ENCODE measurements at places on chromosomes 6 and 20. TPM values are rescaled to one million over a fixed set of nuclear protein-coding genes. Genes with fewer than 3 reads are reported as not detected.

- no peak overlapping the region for H3K27ac ChIP-seq
- H3K4me1 ChIP-seq = no peaks in the 10 kb centered on the region
- H3K27me3 ChIP-seq = no peaks in the 10 kb centered on the region
- no peak overlapping the region for H3K4me3 ChIP-seq
These were observed 48.7 kb upstream of the RSPO3 start for GRCh38 chr6:127069659-127070279.

DNA sequence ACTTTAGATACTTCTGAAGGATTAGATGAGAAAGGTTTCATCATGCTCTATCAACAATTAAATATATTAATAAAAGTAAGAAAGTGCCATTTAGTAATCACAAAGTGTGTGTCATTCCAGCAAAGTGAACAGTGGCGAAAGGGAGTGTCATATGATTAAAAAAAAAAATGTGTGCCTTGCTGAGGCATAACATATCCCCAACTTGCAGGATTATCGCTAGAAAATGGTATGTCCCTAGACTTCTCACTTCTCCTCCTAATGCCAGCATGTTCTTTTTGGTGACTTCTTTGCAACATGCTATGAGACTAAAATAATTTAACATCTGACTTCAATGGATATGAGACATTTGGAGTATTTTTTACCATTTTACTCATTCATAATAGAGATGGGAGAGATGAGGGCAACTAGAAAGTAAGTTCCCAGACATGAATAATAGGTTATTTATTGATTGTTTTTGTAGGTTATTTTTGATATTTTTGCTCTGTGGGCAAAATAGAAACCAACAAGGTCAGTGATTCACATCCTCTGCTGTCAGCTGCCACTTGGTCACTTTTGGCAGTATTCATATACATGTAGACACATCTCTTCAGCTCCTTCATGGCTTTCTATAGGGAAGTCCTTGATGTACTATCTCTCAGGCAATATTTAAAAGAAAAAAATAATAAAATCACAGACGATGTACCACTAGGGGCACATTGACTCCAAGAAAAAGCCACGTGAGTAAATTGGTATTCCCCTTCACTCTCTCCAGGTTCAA, 370.1 kb downstream of the BMP2 start:
- no peak overlapping the region for H3K4me3 ChIP-seq
- no peak for DNase-seq
- H3K27ac ChIP-seq = no peak overlapping the region

Gene TSPO2
- not detected for total RNA-seq

GRCh38 chr6:15341311-15342001, 95.6 kb downstream of the JARID2 start:
- H3K36me3 ChIP-seq = no peaks in the 10 kb centered on the region
- peaks cover 76% of the 10 kb centered on the region for H3K4me1 ChIP-seq
- H3K27me3 ChIP-seq = no peaks in the 10 kb centered on the region
- H3K4me3 ChIP-seq = peak overlapping the region; percentile 17
- no peak for DNase-seq

Gene APOBEC2
- total RNA-seq = not detected

Gene DLK2
- total RNA-seq = 0.33 TPM

Gene OPN5
- not detected for total RNA-seq

Gene TRAPPC3L
- total RNA-seq = not detected

Gene TASP1
- total RNA-seq = 15.2 TPM

DNA sequence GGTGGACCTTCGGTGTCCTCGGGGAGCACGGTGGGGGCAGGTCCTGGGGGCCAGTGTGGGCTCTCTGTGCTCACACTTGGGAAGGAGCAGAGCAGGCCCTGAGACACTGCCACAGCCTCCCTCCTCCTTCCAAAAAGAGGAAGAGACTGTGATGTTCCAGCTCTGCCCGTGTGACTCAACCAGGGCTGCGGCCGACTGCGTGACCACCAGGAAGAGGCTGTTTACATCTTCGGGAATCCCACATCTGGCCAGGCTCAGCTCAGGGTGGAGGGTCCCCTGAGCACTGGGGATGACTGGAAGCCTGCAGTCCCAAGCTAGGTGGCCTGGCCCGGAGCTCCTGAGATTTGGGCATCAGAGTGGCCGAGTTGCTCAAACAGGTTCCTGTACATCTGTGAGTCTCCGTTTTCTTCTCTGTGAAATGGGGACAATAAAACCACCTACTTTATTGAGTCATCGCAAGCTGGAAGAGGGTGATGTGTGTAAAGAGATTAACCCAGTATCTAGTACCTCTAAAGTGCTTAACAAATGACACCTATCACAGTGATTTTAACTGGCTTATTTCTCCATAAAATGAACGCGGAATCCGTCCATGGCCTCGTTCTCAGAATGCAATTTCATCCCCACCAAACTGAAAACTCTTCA, 242.1 kb downstream of the DLL1 start:
- H3K36me3 ChIP-seq = no peaks in the 10 kb centered on the region
- H3K4me1 ChIP-seq = no peaks in the 10 kb centered on the region
- no peak overlapping the region for H3K27ac ChIP-seq
- no peak for DNase-seq
- H3K4me3 ChIP-seq = no peak overlapping the region
- no peaks in the 10 kb centered on the region for H3K27me3 ChIP-seq
